Mesenteric fat pad (tissue), 1 donor: ENCODE measurements at places on chromosomes 3 and 15.

DNA sequence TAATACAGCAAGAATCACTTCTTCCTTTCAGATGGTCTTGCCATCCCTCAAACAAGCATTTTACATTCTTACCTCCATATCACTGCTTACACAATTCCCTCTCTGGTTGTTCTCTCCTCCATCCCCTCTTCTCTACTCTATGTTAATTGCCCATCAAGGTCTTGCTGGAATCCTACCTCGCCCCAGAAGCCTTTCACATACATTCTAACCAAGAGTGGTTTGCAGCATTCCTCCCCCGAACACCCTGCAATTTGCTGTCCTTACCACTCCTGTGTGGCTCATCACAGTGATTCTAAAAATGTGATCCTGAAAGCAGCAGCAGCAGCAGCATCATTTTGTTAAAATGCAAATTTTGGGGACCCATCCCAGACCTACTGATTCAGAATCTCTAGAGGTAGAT, 30.6 kb downstream of the TNIK start:
- no peak for DNase-seq

DNA sequence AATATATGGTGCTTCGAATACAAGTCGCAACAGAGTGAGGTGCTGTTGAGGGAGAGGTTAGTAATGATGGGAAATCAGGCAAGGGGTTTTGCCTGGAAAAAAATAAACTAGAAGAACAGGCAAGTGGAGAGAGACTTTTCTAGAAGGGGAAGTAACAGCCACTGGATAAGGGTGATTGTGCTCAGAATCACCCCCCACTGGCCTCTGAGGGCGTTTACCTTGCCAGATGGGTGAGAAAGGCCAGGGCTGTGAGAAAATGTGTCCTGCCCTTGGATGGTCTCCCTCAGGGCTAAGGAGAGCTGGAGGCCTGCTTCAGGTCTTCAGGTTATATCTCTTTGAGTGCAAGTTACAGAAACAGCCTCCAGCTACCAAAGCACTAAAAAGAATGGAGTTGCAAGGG, 151.8 kb downstream of the MEX3B start:
- DNase-seq: no peak

DNA sequence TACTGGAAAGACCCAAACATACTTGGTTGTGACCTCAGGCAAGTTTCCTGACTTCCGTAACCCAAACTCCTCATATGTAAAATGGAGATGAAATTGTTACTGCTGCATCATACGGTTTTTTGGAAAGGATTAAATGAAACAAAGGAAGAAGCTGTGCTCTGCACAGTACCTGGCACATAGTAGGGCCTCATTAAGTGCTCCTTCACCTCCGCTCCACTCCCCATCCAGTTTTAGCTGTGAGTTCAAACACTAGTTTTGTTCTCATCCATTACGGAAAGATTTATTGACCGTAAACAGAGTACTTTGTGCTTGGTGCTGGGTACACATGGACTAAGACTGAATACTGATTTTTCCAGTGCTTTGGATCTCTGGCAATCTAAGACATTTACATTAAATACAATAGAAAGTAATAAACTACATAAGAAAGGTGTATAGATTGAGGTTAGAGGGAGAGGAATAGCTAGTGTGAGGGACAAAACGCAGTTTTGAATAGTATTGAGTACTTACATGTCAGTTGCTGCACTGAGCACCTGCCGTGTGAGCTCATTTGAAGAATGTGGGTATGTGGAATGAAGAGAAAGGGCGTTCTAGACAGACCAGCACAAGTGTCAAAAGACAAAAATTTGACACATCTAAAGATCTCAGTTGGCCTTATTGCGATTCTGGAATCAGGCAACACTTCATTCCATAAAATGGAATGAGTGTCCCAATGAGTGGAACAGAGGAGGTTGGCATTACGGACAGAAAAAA, 594 bp upstream of the ICE2 start:
- no peak for DNase-seq

DNA sequence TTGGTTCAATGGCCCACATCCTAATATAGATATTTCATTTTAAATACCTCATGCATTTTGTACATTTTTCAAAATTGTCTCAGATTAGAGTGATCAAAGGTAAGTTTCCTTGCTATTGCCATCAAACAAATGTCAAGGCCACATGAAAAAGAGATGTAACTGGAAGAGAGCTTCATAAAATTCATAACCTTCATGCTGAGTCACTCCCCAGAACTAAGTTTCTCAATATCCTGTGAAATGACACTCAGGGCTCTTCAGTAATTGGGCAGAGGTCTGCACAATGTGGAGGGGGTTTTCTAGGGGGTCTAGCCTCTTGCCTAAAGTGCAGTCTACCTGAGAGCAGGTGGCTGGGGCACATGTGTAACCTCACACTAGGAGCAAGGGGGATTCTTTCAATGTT, 152.2 kb upstream of the SLC2A2 start:
- no peak for DNase-seq

GRCh38 chr3:134393074-134393473, 18.8 kb upstream of the AMOTL2 start:
- DNase-seq: no peak

- no peak for DNase-seq
Observed at GRCh38 chr15:88740356-88740755, 62.9 kb upstream of the ACAN start.

DNA sequence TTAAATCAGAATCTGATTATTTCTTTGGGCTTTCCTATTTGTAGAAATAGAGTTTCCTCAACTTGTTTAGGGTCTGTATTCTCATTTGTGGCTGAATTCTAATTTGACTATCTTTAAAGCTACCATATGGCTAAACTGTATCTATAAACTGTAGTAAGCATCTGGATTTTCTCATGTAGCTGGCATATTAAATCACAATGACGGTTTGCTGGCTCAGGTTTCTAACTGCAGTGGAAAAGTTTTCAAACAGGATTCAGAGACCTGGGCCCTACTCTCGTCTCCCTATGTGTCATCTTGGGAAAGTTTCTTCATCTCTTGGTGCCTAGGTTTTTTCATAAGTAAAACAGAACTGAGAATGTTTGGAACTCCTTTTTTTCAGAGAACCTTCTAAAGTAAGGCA, 68.3 kb downstream of the GALK2 start:
- DNase-seq: no peak
